ENCODE measurements at places on chromosomes 12 and 14.

DNA sequence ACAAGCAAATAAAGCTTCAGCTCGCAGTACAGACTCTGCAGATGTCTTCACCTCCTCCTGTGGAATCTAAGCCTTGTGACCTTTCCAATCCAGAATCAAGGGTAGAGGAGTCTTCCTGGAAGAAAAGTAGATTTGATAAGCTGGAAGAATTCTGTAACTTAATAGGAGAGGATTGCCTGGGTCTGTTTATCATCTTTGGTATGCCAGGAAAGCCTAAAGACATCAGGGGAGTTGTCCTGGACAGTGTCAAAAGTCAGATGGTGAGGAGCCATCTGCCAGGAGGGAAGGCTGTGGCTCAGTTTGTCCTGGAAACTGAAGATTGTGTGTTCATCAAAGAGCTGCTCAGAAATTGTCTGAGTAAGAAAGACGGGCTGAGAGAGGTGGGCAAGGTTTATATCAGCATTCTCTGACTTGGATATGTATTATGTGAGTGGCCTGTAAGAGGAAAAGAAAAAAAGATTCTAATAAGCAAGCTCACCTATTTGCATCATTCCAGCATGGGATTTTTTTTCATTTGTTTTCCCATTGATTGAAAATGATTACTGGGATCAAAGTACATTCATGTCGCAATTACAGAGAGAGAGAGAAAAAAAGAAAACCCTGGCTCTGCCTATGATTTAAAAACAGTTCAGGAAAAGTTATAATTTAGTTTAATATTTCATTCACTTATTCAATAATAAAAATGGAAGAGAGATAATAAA lies 767 bp downstream of the REP15 start:
- peaks cover 2% of the 10 kb centered on the region for H3K36me3 ChIP-seq
- DNase-seq: no peak
- H3K4me3 ChIP-seq: no peak overlapping the region
- no peaks in the 10 kb centered on the region for H3K4me1 ChIP-seq
- H3K27ac ChIP-seq: no peak overlapping the region
- H3K27me3 ChIP-seq: no peaks in the 10 kb centered on the region

DNA sequence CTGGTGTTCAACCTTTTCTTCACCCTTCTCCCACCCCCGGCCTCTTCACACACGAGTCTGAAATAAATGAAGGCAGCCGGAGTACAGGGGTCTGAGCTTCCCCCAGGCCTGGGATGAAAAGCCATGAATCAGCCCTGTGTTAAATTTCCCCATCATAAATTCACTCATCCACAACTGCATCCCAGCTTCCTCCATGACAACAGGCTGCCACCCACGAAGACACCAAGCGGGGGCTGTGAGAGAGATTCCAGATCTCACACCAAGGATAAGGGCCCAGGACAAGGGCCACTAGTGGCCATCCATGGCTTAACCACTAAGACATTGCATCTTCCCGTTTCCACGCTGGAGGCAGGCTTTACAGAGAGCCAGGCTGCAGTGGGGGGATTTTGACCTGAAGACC lies 93.9 kb upstream of the NCOR2 start:
- H3K4me1 ChIP-seq: no peaks in the 10 kb centered on the region
- no peak for DNase-seq
- no peaks in the 10 kb centered on the region for H3K36me3 ChIP-seq
- H3K27ac ChIP-seq: no peak overlapping the region
- no peak overlapping the region for H3K4me3 ChIP-seq
- H3K27me3 ChIP-seq: no peaks in the 10 kb centered on the region

GRCh38 chr14:57492859-57493258 lies 798 bp downstream of the CCDC198 start:
- H3K4me3 ChIP-seq: no peak overlapping the region
- H3K27me3 ChIP-seq: no peaks in the 10 kb centered on the region
- no peak for DNase-seq

DNA sequence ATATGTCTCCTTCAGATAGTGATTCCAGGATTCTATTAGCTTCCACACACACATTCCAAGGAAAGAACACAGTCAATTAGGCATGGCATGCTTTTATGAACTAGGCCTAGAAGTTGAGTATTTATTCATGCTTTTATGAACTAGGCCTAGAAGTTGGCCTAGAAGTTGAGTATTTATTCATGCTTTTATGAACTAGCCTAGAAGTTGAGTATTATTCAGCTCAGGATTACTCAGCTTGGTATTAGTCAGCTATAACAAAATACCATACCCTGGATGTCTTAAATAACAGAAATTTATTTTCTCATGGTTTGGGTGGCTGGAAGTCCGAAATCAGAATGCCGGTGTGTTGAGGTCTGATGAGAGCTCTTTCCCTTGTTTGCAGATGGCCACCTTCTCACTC lies 442.7 kb upstream of the FLRT2 start:
- no peak overlapping the region for H3K4me3 ChIP-seq
- H3K36me3 ChIP-seq: no peaks in the 10 kb centered on the region
- H3K27ac ChIP-seq: no peak overlapping the region
- H3K27me3 ChIP-seq: no peaks in the 10 kb centered on the region
- H3K4me1 ChIP-seq: no peaks in the 10 kb centered on the region

DNA sequence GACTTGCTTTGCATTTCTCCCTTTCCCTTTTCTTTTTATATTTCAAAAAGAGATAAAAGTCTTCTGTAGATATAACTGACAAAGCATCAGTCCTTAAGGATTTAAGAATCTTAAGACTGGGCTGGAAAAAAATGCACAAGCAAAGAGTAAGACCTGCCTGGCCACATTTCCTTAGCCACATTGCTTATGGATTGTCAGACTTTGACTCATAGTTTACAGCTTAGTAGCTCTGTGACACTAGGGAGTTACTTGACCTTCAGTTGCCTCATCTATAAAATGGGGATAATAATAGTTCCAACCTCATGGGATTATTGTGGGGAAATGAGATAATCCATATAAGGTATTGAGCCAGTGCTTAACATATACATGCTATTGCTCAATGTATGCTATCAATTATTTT lies 66.4 kb upstream of the STK38L start:
- H3K27ac ChIP-seq: no peak overlapping the region
- no peaks in the 10 kb centered on the region for H3K36me3 ChIP-seq
- no peak overlapping the region for H3K4me3 ChIP-seq

DNA sequence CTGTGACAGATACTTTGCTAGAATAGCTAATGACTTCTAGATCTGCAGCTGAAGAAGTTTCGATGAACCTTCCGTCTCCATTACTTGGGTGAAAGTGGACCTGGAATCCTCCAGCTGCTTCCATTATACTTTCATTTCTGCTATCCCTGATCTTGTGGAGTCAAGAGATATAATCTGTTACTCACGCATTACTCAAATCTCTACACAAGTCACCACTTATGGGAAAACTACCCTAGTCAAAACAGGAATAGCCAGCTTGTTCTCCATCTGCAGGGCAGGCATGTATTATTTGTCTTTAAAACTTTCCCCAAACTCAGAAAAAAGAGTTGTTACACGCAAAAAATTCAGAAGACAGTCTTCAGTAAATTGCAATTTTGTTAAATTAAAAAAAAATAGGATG lies 2.8 kb upstream of the KTN1 start:
- H3K4me3 ChIP-seq: no peak overlapping the region
- peaks cover 16% of the 10 kb centered on the region for H3K4me1 ChIP-seq
- H3K27ac ChIP-seq: no peak overlapping the region
- DNase-seq: no peak
- no peaks in the 10 kb centered on the region for H3K36me3 ChIP-seq
- no peaks in the 10 kb centered on the region for H3K27me3 ChIP-seq

DNA sequence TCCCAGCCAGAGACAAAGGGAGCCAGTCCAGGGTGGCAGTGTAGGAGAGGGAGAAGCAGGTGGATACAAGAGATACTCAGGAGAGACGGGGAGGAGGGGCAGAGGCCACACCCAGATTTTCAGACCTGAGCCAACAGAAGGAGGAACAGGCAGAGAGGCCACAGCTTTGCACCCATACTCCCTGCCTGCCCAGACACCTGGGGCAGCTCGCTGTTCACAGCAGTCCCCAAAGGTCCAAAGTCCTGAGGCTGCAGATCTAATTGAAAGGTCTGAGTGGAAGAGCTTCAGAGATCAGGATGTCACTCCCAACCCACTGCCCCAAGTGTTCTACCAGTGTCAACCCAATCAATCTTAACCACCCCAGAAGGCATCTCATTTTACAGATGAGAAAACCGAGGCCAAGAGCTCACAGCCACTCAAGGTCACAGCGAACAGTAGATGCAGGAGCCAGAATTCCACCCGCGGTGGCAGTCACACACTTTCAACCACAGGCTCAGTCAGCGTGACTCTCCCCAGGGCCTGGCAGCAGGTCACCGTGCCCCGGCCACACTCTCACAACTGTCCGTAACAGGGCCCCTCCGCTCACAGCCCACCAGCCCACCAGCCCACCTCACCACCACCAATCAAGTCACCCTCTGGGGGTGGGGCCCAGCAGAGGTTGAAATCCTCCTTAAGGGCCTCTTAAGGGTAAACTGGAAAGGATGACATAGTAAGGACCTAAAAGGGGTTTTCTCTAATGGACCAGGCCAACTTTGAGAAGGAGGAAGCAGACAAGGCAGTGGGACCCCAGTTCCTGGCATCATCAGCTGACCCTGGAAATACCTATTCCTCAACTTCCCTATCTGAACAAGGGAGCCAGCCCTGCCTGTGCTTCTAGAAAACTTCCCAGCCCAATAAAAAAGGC lies 33.3 kb downstream of the ACTN1 start:
- no peak overlapping the region for H3K4me3 ChIP-seq
- DNase-seq: no peak
- H3K27ac ChIP-seq: no peak overlapping the region
- no peaks in the 10 kb centered on the region for H3K27me3 ChIP-seq
- no peaks in the 10 kb centered on the region for H3K36me3 ChIP-seq
- peaks cover 5% of the 10 kb centered on the region for H3K4me1 ChIP-seq

DNA sequence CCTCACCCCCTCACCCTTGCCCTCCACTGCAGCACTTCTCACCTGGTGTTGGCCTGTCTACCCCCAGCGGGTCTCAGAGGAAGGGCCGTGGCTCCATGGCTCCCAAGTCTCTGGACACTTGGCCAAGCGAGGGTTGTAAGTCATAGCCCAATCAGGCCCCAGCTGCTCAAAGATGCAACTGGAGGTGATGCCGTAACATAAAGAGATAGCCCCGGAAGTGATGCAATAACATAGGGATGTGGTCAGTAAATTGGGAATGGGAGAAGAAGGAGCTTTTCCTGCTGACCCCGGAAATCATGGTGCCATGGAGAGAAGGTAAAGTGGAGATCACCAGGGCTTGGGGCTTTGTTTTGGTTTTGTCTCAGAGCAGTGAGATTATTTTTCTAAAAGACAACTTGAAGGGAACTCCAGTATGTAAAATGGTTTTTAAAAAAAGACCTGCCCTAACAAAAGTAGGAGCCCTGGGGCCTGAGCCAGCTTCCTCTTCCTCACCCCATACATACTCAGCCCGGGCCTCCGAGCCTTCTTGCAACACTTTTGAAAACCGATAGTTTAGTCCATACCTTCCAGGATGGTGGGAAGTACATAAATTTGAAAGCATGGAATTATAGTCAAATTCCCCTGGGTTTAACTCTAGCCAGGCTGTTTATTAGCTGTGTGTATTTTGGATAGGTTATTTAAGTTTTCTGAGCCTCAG lies 212.5 kb downstream of the CRADD start:
- no peak overlapping the region for H3K27ac ChIP-seq
- H3K27me3 ChIP-seq: no peaks in the 10 kb centered on the region
- H3K36me3 ChIP-seq: no peaks in the 10 kb centered on the region
- no peaks in the 10 kb centered on the region for H3K4me1 ChIP-seq
- no peak for DNase-seq
- no peak overlapping the region for H3K4me3 ChIP-seq

- peaks cover 1% of the 10 kb centered on the region for H3K4me1 ChIP-seq
- no peak overlapping the region for H3K4me3 ChIP-seq
- H3K27me3 ChIP-seq: no peaks in the 10 kb centered on the region
- no peak for DNase-seq
Measured at GRCh38 chr12:6294156-6295093, 16.1 kb upstream of the PLEKHG6 start.

DNA sequence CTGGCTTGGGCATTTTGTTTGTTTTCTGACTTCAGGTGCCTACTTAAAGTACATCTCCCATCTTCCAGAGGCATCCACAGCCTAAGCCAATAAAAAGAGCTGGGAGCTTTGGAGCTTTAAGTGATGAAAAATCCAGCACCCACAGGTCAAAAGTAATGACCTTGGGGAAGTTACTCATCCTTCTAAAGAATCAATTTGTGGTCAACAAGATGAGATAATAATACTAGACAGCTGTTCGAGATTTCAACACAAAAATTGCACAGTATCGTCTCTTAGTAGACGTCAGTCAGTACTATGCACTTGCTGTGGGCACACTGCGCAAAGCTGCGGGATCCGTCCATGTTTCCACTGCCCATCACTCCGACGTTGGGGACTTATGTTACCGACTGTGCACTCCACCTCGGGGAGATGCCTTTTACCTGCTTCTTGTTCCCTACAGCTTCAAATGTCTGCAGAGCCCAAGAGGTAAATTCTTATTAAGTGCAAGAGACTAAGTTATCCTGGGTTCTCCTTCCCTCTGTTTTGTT lies 1.3 kb downstream of the ST8SIA1 start:
- peaks cover 18% of the 10 kb centered on the region for H3K27me3 ChIP-seq
- no peak for DNase-seq
- H3K4me1 ChIP-seq: peaks cover 17% of the 10 kb centered on the region
- no peaks in the 10 kb centered on the region for H3K36me3 ChIP-seq
- H3K4me3 ChIP-seq: no peak overlapping the region

GRCh38 chr12:106893451-106893850 lies 62.3 kb upstream of the TMEM263 start:
- peaks cover 2% of the 10 kb centered on the region for H3K36me3 ChIP-seq
- DNase-seq: no peak
- no peak overlapping the region for H3K4me3 ChIP-seq
- no peaks in the 10 kb centered on the region for H3K4me1 ChIP-seq
- peaks cover 68% of the 10 kb centered on the region for H3K27me3 ChIP-seq
- H3K27ac ChIP-seq: no peak overlapping the region

- no peaks in the 10 kb centered on the region for H3K4me1 ChIP-seq
- no peak overlapping the region for H3K27ac ChIP-seq
- H3K36me3 ChIP-seq: no peaks in the 10 kb centered on the region
- H3K27me3 ChIP-seq: no peaks in the 10 kb centered on the region
- peak; percentile 31 for DNase-seq
Measured at GRCh38 chr12:90854136-90854689, 100.8 kb downstream of the CCER1 start.

GRCh38 chr14:99164712-99165111 lies 107.3 kb downstream of the BCL11B start:
- no peaks in the 10 kb centered on the region for H3K27me3 ChIP-seq
- H3K4me3 ChIP-seq: no peak overlapping the region
- H3K27ac ChIP-seq: no peak overlapping the region
- H3K36me3 ChIP-seq: no peaks in the 10 kb centered on the region
- no peak for DNase-seq
- no peaks in the 10 kb centered on the region for H3K4me1 ChIP-seq

Measured in B cell (primary cell).